ENCODE measurements at places on chromosomes 12 and 14.

- DNase-seq: no peak
Measured at GRCh38 chr12:130954544-130954831, 781 bp downstream of the ADGRD1 start.

GRCh38 chr12:104856531-104856930, 101.6 kb downstream of the SLC41A2 start:
- DNase-seq: no peak

DNA sequence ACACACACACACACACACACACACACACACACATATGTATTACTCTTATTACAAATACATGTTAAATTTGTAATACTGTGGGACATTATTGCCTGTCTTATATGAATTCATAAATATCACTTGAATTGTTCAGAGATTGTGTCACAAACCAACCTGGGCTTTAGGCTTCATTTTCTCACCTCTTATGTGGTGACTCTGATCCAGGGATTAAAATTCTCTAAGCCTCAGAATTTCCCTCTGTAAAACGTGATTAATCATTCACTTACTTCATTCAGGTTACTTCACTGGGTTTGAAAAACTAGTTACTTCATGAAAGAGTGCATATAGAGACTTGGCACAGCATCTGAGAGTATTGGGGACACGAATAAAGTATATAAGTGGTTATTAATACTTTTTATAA, 240.3 kb upstream of the PDZRN4 start:
- no peak for DNase-seq

- no peak for DNase-seq
Measured at GRCh38 chr12:124461851-124462623, 105.4 kb downstream of the NCOR2 start.

All from CD4-positive, alpha-beta T cell treated with Interferon alpha-2 for 1 hour (primary cell).